ENCODE measurements at places on chromosomes 7 and 10. TPM values are rescaled to one million over a fixed set of nuclear protein-coding genes. Genes with fewer than 3 reads are reported as not detected.

DNA sequence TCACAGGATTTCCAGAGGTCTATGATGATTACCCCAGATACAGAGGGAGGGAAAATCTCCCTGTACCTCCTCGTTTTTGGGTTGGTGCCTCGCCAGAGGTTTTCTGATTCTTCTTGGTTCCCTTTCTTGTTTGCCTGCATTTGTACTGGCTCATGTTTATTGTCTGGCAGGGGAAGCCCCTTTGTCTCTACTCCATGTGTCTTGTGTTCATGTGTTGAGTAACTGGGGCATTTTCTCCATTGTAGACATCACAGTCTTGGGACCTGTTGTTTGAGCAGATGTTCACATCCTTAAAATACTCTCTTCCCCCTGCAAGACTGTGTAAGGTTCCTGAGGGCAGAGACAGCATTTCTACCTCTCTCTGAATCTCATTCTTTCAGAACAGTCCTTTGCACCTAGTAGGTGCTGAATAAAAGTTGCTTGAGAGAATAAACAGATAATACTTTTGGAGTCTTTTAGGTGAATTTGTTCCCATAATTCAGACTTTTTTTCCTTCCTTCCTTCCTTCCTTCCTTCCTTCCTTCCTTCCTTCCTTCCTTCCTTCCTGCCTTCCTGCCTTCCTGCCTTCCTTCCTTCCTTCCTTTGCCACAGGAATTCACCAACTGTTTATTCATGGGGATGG, 25.1 kb downstream of the CDK14 start:
- no peak for DNase-seq

- DNase-seq, result peak; percentile 32
These were observed 68.5 kb downstream of the TET1 start for GRCh38 chr10:68628576-68629127.

DNA sequence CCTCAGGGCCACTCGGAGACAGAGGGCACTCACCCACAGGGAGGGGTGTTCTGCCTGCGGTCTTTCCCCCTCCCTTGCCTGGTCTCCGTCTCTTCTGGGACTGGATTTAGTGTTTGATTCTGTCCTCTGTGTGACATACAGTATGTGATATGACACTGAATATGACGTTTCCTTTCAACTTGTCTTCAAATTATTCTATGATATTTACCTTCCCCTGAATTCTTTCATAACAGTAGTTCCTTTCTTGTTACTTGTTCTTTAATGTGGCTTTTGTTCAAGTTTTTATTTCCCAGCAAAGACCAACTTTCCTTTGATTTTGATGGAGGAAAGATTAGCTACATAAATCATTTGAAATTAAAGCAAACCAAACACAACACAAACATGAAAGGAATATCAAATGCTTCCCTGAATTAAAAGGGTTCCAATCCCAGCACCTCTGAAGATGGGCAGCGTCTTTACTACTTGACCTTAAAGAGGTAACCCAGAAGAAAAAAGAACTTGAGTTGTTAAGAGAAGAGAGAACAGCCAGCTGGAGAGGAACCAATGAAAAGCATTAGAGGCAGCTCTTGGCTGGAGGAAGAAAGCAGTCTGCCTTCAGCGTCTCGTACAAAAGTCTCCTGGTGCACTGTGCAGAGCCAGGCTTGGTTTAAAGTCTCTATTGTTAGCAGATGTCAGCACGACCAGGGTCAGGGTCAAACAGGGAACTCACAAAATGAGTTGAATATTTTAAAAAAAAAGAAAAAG, 18.3 kb upstream of the RHEB start:
- DNase-seq, result no peak

DNA sequence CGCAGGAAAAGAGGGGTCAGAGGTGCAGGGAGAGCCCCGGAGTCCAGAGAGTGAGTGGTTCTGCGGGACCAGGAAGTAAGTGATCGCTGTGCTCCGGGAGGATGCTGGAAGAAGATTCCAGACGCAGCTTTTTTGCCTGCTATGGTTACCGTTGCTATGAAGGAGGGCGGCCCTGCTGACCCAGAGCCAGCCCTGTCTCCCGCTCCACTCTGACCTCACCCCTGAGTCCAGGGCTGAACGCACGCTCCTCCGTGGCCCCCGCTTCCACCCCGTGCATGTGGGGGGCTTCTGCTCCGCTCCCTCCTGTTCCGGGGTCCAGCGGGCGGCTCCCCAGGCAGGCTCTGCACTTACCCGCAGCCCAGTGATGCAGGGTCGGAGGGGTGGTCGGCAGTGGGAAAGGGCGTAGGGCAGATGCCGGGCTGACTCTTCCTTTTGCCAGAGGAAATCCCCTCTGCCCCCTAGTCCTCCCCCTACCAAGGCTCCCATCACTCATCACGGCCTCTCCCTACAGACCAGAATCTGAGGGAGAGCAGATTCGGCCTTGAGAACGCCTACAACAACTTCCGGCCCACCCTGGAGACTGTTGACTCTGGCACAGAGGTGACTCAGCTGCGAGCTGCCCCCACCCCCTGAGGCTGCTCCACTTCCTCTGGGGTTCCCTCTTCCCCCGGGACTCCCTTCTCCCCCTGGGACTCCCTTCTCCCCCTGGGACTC, 2.7 kb upstream of the MUC17 start:
- DNase-seq, result peak; percentile 67

The ANKRD30A gene
- total RNA-seq, result not detected

The HMX2 gene
- total RNA-seq, result not detected

Data from astrocyte (in vitro differentiated cells and primary cell).